ENCODE measurements at places on chromosomes 6 and 20.

DNA sequence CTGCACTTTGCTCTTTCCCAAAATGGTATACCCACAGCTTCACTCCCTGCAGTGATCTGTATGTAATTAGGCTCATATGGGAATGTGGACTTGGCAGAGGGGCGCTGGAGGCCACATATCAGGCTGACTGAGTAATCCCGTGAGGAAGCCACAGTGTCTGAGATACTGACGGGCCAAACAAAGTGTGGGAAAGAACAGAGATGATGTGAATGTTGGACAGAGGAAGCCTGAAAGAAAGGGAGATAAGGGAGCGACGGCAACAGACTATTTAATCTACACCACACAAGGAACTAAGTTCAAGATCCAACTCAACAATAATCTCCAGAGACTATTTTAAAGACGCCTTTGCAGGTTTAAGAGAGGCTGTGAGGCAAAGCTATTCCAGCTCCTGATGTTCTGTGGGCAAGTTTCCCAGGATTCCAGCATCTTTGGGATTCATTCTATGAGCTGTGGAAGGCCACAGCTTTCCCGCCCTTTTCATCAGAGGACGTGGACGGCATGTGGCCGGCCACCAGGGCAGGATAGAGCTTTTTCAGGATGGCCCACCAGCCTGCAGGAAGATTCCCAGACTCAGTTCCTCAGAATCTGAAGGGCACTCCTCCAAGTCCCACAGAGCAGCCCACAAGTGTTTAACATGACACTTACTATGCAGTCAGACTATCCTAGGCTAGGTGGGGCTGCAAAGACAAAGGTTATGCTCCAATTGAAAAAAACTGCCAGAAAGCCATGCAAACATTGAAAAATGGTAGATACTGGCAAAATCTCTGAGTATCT is 237.5 kb downstream of the ATXN1 start:
- no peak for DNase-seq

GRCh38 chr6:89013438-89013837 is 50.0 kb upstream of the RNGTT start:
- no peak for DNase-seq

DNA sequence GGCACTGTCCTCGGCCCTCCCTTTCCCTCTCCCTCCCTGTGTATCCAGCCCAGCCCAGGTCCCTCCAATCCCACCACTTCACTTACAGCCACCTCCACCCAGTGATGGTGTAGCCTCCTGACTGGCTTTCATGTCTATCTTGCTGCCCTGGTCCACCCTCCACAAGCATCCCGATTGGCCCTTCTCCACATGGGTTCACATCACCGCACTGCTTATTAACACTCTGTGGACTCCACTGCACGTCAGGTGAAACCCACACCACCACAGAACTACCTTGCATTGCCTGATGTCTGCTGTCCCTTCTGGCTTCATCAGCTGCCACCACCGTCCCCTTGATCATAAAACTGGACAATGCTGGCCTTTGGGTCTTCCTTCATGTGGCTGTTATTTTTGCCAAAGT is 220.4 kb upstream of the ARID1B start:
- DNase-seq: no peak

- no peak for DNase-seq
These were observed 64.8 kb upstream of the UNC93A start for GRCh38 chr6:167226383-167226685.

DNA sequence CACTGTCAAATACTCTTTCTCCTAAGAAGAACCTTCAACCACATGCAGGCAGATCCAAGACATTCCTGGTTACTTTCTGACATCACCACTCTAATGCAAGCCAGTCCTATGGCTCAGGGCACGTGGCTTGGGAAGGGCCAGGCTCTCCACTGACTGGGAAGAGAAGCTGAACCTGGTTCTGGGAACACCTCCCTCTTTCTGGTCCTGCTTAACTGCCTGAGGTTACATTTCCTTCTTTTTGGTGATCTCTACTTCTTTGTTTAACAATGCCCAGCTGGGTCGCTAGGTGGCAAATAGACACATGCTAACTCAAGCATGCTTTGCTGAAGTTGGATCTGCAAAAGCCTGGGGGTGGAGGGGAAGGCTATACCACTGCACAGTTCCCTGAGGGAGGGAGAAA is 249.8 kb downstream of the GMDS start:
- DNase-seq: no peak

DNA sequence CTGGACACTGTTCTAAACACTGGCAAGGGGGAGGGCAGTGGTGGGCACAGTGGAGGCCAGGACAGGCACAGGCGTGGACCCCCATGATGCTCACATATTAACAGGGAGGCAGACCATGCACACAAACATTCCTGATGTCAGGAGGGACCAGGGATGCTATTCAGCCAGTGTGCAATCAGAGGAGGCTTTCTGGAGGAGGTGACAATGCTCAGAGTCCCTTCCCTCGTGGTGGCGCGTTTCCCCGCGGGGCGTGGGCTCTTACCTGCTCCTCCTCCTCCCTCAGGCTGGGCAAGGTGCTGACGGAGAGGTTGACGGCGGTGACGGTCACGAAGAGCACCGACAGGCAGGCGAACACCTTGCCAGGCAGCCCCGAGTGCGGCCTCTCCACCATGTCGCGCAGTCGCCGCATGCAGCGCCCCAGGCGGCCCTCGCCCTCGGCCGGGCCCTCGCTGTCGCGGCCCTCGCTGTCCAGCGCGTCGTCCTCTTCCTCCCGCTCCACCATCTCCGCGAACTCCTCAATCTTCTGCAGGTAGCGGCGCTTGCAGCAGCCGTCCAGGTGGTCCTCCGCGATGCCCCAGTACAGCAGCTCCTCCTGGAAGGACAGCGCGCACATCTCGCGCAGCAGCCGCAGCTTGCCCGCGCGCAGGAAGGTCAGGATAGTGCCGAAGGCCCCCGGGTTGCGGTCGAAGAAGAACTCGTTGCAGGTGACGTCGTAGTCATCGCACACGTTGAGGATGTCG is 13.4 kb downstream of the KCNG1 start:
- DNase-seq: no peak

GRCh38 chr6:7574500-7574899 is 15.5 kb upstream of the SNRNP48 start:
- DNase-seq: no peak

DNA sequence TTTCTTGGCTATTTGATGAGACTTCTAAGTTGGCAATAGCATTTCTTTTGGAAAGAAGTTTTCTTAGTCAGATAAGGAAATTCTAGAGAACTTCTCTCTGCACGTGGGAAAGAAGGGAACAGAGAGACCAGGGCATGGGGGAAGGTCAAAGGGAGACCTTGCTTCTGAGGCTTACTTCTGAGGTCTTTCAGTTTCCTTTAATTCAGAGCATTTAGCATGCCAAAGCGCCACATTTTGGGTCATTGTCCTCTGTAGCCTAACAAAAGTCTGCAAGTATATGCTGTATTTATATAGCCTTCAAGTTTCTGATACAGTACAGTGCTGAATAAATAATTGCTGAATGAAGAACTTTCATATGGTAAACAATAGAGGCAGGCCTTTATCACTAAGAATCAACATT is 95.6 kb downstream of the SAMD3 start:
- DNase-seq: no peak

- no peak for DNase-seq
These were observed 10.5 kb upstream of the BMP2 start for GRCh38 chr20:6756693-6757595.

DNA sequence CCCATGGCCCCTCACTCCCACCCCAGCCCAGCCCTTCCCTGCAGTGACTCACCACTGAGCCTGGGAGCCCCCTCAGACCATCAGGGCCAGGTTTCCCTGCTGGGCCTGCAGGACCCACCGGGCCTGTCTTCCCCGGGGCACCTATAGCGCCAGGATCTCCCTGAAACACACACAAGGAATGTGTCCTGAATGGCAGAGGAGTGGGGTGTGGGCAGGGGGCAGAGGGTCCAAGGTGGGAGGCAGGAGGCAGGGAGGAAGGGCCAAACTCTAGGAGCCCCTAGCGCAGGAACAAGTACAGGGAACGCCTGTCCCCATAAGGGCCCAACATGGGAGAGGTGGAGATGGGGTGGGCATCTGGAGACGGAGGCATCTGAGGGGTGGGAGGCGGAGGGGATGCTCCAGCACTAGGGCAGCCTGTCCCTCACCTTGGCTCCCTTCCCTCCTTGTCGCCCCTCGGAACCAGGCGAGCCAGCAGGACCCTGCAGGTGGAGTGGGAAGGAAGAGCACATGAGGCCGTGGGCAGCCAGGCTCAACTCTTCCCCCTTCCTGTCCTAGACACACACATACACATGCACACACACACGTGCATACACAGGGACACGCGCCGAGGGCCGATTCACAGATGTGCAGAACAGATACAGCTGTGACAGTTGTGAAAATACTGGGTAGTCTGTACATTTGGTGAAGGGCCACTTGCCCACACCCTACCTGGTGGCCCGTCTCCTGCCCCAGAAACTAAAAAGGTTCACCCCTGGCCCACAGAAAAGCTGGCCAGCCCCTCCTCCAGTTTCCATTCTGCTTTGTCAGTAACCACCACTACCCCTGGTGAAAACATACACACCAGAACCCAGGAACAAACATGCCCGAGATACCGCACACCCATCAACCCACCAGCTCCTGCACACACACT is 24.6 kb downstream of the COL11A2 start:
- DNase-seq: no peak

- no peak for DNase-seq
These were observed 215.8 kb upstream of the CDYL start for GRCh38 chr6:4560221-4561077.

DNA sequence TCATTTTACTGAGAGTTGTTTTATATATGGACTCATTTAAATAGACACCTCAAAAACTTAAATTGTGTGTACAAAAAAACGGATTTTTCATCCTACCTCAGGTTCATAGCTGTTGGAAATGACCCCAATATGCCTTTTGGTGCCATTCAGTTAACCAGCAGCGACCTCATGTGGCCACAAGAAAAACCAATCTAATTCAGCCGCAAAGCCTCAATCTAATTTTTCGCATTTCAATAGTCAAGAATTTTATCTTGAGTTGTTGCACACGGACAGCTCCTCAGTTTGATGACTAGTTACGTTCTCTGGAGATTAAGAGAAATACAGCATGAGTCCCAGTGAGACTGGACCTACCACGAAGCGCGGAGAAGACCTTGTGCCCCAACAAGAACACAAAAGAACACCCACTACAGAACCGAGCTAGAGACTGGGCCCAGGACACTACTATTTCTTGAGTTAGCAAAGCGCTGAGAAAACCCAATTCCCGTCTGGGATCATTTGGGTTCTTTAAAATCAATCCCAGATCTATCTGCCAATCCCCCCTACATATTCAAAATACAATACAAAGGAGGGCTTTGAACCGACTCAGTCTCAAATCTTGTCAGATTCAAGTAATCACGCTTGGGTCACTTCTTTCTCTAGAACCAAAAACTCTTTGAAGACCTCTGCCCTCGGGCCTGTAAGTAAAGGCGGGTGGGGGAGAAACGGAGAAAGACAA is 1.1 kb downstream of the TCP11 start:
- peak; percentile 64 for DNase-seq

- DNase-seq: no peak
These were observed 3.1 kb downstream of the TRAPPC3L start for GRCh38 chr6:116542426-116542825.

DNA sequence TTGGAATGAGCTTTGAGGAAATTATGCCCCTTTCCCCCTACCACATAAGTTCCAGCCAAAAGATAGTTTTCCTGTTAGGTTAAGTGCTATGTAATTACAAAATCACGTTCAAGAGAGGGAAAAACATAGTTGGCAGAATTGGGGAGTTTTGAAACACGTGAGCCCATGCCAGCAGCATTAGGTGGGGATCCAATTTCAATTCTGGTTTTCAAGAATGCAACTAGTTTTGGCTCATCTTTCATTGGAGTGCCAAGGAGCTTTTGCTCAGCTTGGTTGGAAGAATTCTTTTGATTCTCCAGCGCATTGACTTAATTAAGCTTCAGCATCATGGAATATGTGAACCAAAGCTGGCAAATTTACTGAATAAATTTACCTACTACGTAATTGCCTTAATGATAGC is 95.9 kb downstream of the SAMD5 start:
- DNase-seq: no peak

GRCh38 chr6:27059621-27060425 is 187.7 kb upstream of the PRSS16 start:
- DNase-seq: no peak

DNA sequence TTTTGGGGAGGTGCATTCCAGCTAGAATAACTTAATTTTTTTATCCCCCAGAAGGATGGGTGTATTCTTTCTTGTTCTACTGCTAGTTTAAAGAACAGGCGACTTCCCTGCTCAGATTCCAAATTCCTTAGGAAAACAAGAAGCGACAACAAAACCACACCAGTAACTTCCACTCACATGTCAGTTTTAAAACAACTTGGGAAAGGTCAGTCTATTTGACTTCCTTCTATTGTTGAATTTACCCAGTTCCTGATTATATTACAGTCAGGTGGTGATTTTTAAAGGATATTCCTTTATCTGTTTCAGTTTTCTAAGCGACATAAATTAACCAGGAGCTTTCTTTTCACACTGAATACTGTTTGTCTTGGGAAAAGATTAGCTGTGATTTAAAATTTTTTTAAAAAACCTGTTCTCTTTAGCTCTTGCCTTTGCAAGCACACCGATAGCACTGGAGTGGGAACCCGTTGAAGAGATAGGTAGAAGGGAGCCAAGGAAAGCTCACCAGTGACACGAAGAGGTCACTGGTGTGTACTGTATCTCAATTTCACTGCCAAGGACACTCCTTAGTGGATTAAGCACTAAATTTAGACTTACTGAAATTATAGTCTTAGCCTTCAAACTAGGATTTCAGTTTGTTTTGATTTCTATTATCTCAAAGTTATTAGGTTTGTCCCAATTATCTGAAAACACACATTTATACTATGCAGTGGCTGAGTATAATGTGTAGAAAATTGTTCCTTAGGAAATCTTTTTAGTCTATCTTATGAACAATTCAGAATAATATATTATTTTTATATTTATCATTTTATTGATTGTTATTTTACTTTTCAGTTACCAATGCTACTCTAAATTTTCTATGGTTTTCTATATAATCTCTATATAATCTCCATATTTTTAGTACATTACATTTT is 22.3 kb downstream of the MARCKS start:
- peak; percentile 4 for DNase-seq

- DNase-seq: no peak
These were observed 46.1 kb downstream of the SLC13A3 start for GRCh38 chr20:46605181-46605580.

DNA sequence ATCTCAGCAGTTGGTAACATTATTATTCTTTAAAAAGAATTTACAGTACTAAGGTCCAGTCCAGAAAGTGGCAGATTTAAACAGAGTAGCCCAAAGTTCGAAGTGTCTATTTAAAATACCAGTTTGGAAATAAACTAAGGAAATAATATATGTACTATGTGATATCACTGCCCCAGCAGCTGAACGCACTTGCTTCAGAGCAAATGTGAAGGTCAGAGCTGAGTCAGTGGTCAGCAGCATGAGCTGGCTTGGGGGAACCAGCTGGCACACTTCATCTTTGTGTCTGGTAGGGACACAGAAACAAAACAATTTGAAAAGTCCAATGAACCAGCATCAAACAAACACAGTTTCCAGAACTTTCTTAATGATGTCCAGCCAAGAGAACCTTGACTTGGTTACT is 15.4 kb downstream of the TMEM14B start:
- no peak for DNase-seq

DNA sequence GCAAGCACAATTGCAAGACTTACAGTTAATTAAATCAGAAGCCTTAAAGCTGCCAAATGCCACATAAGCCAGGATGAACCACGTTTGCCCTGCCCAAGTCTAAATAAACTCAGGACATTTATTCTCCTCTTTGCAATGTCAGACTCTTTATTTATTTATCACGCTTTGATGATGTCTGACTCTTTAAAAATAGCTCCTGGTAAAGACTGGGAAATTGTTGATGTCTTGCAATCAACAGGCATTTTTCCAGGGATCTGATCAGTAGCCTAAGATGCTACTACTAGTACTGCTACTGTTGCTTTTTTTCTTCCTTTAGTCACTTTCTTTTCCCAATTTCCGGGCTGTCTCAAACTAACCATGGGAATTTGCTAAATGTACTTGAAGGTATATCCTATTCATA is 365.8 kb upstream of the MARCKS start:
- DNase-seq: no peak

Data from CD4-positive, alpha-beta T cell treated with Interleukin-17A for 4 hours (primary cell).